D341Med (cell line): ENCODE measurements at places on chromosomes 5 and 9.

DNA sequence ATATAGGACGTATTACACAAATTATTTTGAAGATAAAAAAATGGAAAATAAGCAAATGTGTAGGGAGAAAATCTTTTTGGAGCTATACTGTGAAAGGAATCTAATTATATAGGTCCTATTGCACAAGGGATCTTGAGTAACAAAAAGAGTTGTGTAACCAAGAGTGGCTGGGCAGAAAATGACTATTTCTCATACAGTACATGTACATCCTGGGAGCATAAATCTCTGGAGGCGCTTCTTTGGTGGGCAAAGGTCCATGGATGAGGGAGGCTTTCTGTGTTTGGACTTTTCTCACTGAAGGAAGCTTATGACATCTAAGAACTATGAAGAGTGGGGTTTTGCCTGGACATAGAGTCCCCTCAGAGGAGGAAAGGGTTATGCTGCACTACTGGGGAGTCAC lies 29.8 kb downstream of the ANKS6 start:
- DNase-seq, result peak; percentile 3

DNA sequence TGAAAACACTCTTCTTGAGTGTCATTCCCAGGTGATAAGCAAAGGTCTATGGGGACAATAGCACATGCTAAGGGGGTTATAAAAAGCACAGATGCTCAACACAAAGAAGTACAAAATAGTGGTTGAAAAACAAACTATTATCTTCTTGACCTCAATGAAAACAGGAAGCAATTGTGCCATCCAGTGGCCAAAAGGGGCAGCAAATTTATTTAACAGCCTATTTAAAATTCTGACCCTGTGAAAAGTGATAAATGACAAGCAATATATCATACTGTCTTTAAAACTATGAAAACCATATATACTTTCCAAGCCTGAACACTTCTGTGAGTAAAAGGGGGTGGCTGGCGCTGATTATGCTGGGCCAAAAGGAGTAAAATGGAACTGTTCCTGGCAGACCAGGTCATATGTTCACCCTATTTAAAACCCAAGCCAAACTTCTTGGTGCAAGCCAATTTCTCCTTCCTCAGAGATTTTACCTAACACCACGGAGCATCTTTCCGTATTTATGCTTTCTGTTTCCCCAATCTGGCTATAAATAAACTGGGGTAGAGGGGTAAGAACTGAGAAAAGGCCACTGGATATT lies 29.7 kb downstream of the TEX10 start:
- peak; percentile 41 for DNase-seq

- DNase-seq, result no peak
These were observed 65.2 kb downstream of the PBX3 start for GRCh38 chr9:125812403-125812802.

- DNase-seq, result no peak
These were observed 975 bp upstream of the HAVCR1 start for GRCh38 chr5:157059891-157060290.

- DNase-seq, result no peak
These were observed 36.2 kb upstream of the OTULIN start for GRCh38 chr5:14628346-14628745.

DNA sequence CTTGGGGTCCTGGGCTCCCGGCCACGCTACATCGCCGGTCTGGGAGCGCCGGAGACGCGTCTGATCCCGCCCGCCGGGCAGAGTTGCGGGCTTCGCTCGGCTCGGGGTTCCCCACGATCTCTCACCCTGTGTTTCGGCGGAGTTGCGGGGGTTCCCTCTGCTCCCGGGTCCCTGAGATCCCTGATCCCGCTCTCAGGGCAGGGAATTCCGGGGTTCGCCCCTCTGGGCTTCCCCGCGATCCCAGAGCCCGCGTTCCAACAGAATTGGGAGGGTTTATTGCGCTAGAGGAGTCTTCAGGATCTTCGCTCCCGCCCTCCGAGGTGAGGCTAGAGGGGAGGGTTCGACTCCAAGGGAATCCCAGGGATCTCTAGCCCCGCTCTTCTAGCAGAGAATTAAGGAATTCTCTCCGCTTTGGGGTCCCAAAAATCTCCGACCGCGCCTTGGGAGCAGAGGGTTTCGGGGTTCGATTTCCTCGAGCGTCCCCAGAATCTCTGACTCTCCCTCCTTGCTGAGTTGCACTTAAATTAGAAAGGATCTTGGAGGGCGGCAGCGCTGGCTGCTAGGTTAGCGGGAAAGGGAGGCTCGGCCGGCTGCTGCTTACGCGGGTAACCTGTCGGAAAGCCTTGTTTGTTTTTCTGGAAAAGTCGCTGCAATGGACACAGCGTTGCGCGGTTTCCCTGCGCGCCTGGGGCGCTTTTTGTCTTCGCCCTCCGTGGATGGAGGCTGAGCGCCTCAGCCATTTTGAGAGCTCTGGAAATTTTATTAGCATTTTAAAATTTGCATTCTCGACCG lies 1.3 kb downstream of the DMRT1 start:
- peak; percentile 57 for DNase-seq

DNA sequence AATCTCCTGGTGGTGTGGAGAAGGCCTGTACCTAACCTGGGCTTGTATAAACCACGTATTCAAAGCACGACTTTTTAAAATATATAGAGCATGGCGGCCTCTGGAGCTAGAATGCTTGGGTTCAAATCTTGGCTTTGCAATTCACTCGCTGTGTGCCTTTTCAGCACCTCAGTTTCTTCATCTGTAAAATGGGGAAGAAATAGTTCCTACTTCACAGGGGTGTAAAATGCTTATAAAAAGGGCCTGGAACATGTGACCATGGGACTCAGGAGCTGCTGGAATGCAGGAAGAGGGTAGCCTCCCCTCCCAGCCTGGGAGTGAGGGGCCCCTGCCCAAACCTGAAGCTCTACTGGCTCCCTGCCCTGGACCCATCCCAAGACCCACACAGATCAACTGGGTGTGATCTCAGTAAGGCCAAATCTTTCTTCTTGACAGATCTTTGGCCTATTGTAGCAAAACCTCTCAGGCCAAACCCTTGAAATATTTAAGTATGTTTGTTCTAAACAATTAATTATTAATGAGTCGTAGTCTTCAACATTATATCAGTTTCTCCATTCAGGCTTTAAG lies 269.0 kb downstream of the ZSWIM6 start:
- DNase-seq, result no peak

DNA sequence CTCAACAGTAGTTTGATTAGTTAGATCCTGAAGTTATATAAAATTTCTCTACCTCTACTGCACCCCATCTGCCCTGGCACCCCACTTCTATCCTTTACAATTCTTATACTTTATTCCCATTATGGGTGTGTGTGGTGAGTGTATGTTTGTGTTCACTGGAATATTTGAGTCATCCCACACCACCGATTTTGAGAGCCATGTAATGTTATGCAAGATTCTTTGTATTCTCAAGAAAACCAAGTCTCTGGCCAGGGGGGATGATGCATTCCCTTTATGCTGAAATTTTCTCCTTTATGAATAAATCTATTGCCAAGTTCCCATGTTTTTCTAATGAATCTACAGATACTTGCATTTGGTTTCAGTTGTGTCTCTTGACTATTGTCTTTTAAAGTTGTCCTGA lies 266.8 kb downstream of the ARHGEF28 start:
- DNase-seq, result no peak

DNA sequence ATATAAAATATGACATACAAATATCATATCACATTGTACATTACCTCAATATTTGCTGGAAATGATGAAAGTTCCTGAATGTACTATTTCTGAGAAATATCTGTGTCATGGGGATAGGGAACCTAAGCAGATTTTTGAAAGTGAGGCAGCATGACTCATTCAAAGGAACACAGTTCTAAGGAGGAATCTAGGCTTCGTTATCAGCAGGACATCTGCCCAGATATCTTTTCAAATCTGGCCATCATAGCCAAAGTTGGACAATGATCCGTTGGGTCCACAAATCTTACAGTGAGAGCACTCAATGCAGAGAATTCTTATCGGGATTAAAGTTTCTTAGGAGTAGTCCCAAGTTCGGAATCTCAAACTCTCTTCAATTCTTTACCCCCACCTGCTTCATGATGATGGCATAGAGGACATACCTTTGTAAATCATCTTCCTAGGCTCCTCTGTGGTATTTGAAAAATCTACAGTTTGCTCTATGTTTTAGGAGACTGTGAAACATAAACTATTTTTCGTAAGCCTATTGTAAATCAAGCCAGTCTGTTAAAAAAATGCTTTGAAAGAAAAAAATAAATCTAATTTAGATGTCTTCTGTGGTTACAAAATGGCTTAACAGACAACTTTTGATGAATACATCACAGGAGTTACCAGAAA lies 29.4 kb upstream of the ALDH1A1 start:
- DNase-seq, result no peak

- peak; percentile 21 for DNase-seq
These were observed 4.0 kb upstream of the TRAF2 start for GRCh38 chr9:136882109-136882946.

DNA sequence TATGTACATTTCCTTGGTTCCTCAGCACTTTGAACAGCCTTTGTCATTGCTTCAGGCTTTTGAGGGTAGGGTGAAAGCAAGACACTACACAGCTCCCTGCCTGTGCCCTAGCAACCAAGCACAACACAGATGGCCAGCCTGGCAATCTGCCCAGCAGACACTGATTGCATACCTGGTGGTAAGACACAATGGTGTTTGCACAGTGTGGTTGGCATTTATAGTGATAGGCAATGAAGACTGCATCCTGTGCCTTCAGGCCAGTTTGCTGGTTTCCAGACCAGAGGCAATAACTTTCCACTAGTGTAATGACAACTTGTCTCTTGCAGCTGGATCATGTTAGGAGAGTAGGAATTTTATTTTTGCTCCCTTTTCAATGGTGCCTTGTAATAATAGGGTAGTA lies 144.5 kb upstream of the TNC start:
- DNase-seq, result peak; percentile 29

DNA sequence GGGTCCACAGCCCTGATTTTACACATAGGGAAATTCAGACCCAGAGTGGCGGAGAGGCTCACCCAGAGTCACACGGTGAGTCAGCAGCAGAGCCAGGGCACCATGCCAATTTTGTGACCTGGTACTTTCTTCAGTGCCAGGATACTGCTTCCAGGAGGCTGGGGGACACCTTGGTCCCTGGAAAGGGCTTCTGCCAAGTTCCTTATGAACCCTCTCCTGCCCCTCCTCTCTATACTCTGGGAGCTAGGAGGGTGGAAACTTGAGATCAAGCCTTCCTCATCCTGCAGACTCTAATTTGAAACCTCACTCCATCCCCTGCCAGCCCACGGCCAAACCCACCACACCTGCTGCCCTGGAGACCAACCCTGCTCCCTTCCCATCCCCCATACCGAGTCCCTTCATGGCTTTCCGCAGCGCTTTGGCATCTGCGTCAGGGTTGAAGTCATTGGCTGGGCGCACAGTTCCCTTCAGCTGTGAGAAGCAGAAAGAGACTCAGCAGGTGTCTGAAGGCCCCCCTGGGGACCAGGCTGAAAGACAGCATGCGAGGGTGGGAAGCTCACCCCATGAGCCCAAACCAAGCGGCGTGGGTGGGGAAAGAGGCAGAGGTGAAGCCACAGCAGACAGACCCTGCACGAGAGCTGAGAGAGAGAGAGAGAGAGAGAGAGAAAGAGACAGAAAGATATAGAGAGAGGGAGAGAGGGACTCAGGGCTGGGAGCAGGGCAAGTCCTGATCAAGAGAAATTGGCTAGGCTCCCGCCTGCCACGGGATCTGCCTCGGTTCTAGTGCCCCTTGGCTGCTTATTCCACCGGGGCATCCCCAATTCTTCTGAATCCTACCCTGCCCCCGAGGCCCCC lies 33.5 kb downstream of the ANXA6 start:
- DNase-seq, result no peak

DNA sequence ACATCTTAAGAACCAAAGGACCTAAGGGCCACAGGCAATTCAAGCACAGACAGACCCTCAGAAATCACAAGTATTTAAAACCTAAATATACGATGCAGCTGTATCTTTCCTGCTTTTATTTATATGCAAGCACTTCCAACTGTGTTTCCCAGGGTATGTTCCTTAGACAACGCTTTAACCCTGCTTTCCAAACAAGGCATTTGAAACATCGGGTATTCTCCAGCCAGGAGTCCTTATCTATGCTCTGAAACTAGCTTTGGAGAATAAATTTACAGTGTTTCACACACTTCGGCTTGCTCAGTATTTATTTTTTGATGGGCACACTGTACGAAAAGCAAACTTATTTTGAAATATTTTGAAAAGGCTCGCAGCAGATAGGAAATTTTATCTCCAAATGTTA lies 13.5 kb downstream of the NR6A1 start:
- no peak for DNase-seq

- peak; percentile 48 for DNase-seq
These were observed 501.7 kb downstream of the ARHGEF28 start for GRCh38 chr5:74127381-74128320.

- no peak for DNase-seq
These were observed 136.1 kb downstream of the FGF1 start for GRCh38 chr5:142549834-142550233.

DNA sequence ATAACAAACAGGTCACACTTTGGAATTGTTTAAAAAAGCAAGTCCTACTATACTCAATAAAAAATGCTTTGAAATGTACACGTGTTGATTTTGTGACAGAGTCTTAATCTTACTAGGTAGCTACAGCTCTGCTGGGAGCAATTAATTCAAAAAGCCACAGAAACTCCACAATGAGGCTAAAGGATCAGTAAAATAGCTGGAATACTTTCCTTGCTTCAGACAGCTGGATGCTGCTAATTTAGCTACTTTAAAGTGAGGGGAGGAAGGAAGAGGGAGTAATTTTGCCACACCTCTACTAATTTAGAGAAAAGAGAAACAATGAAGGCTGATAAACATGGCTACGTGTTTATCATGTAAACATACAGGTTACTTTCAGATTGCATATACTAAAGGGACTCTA lies 927.6 kb upstream of the DMAC1 start:
- DNase-seq, result no peak

GRCh38 chr9:20225826-20226225 lies 396.5 kb downstream of the MLLT3 start:
- no peak for DNase-seq

- no peak for DNase-seq
These were observed 150.5 kb upstream of the EPB41L4A start for GRCh38 chr5:112569596-112569995.

- DNase-seq, result no peak
These were observed 21.8 kb upstream of the ADAMTS19 start for GRCh38 chr5:129438322-129438721.

DNA sequence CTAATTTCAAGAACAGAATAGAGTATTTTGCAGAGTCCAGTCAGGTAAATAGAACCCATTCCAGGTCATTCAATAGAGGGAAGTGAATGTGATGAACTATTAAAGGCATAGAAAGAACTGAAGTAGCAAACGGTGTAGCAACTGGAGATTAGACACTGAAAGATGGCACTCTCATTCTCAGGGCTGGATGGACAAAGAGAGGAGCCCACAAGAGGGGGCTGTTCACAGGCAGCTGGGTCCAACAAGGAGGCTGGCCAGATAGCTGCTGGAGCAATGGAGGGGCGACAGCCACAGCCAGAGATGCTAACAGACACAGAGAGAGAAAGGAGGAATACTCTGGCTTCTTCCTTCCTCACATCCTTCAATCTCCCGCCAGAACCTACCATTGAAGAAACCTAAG lies 93.1 kb upstream of the SMARCA2 start:
- DNase-seq, result peak; percentile 41

GRCh38 chr5:1167728-1168709 lies 33.4 kb upstream of the SLC6A19 start:
- DNase-seq, result peak; percentile 79
